Stimulated activated CD4-positive, alpha-beta T cell treated with anti-CD3 and anti-CD28 coated beads, Interleukin-2, amount 100 ng/mL, for 48 hours (primary cell): ENCODE measurements at places on chromosomes 3 and 15.

- no peak for DNase-seq
These were observed 5.1 kb upstream of the KLHL6 start for GRCh38 chr3:183560607-183561006.

DNA sequence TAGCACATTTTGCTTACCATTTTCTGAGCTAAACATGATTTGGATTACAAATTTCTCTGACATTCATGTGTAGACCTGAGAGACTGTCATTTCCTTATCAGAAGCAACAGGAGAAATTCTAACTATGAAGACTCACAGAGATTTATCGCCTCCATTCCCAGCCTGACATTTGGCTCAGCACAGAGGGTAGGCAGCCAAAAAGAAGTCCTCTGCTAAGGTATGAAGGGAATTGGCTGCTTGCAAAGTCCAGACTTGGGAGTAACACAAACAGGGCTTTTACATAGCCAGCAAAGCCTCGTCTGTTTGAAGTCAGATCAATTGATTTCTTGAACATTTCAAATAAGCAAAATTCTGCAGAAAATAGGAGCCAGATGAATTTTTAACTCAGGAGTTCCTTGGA lies 57.0 kb upstream of the CMSS1 start:
- DNase-seq, result no peak

DNA sequence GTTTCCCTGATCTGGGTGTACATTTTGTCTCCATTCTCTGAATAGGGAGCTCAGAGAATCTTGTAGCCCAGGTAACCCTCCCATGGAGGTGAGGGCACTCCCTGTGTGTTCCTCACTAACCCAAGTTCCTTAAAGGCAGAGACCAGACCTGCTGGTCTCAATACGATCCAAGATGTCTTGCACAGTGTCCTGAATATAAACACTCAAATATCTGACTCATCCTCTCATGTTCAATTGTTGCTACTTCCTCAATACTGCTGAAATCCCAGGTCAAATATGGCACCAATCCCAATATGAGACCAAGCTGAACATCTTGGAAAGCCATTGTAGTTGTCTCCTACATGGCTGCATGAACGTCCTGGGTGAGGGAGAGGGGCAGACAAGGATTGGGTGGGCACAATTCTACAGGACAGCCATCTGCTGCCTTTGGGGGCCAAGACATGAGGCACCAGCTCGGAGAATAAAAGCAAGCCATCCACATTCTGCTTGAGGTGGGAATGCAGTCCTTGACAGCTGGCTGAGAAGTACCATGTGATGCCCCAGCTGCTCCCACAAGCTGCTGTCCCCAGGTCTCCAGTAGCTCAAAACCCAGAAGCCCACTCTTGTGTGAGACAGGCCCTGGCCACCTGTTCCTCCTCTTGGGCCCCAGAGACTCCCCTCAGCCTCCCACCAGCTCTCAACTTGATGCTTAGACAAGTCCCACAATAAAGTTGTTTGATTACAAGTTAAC lies 18.2 kb downstream of the TBC1D2B start:
- no peak for DNase-seq

GRCh38 chr3:172359231-172359630 lies 89.0 kb downstream of the GHSR start:
- DNase-seq, result no peak

DNA sequence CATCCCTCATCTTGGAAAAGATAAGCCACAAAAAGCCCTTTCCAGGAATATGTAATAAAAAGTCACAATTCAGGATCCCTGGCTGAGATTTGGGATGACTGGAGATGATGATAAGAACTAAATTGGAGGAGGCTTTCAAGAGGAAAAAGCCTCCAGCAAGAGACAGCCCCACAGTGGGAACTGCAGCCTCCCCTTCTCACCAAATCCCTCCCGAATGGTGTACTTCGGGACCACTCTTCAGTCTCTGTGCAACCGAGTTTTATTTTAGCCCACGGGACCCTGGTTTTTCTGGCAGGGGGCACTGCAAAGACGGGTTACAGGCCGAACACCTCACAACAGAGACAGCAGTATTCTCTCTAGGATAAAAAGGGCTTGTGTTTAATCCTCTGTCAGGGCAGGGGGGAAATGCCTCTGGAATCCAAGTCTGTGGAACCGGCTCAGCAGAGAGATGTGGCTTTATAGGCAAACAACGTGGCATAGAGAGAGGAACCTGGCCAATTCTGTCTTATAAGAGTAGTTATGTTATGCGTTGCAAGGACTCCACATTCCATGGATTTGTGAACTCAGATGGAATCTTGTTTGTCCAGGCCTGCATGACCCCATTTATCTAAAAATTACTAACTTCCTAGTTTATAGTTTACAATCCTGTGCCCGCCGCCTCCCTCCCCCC lies 1.2 kb upstream of the LMCD1 start:
- DNase-seq, result no peak

DNA sequence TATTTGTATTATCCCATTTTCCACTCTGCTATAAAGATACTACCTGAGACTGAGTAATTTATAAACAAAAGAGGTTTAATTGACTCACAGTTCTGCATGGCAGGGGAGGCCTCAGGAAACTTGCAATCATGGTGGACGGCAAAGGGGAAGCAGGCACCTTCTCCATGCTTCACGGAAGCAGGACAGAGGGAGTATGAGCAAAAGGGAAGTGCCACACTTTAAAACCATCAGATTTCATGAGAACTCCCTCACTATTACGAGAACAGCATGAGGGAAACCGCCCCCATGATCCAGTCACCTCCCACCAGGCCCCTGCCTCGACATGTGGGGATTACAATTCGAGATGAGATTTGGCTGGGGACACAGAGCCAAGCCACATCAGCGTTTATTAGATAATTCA lies 172.8 kb downstream of the NR2F2 start:
- no peak for DNase-seq

GRCh38 chr3:184135911-184136260 lies 728 bp downstream of the EIF2B5 start:
- no peak for DNase-seq

- no peak for DNase-seq
These were observed 2.1 kb downstream of the AMIGO3 start for GRCh38 chr3:49717211-49717958.

GRCh38 chr3:123258811-123259420 lies 57.2 kb downstream of the SEC22A start:
- no peak for DNase-seq

- DNase-seq, result no peak
These were observed 1.2 kb downstream of the NKIRAS1 start for GRCh38 chr3:23915537-23916108.

- DNase-seq, result peak; percentile 13
These were observed 38.1 kb upstream of the IGDCC4 start for GRCh38 chr15:65460741-65461347.

GRCh38 chr3:191473661-191474198 lies 12.8 kb downstream of the PYDC2 start:
- DNase-seq, result no peak

DNA sequence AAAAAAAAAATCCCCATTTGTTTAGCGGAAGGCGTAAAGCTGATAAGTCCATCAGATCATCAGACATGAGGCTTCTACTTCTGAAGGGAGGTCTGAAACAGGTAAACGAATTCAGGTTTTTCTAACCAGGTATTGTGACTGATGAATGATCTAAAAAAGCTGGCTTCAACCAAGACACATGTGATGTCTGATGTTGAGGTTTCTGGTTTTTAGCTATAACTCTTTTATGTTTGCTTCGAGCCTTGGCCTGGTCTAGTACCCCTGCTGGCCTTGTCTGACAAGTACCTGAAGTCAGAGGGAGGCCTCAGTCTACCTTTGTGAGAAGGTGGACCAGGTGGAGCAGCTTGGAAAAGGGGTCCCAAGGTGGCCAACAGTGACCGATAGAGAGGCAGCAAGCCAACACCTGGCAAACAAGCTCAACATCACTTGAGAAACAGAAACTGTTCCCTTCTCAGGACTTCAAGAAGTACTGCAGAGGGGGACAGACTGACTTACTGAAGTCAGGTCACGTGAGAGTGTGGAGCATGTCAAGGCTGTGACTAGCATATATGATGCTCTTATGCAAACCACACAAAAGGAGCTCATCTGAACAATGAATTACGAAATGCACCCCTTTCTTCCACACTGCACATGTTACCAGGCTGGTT lies 33.0 kb upstream of the CA12 start:
- DNase-seq, result no peak

- no peak for DNase-seq
These were observed 368.1 kb downstream of the ULK4 start for GRCh38 chr3:41593774-41594173.

GRCh38 chr3:169813757-169814517 lies 1.2 kb upstream of the LRRC34 start:
- DNase-seq, result peak; percentile 52

GRCh38 chr3:9036404-9037131 lies 73.3 kb upstream of the RAD18 start:
- no peak for DNase-seq
